ENCODE measurements at places on chromosomes 4 and X.

DNA sequence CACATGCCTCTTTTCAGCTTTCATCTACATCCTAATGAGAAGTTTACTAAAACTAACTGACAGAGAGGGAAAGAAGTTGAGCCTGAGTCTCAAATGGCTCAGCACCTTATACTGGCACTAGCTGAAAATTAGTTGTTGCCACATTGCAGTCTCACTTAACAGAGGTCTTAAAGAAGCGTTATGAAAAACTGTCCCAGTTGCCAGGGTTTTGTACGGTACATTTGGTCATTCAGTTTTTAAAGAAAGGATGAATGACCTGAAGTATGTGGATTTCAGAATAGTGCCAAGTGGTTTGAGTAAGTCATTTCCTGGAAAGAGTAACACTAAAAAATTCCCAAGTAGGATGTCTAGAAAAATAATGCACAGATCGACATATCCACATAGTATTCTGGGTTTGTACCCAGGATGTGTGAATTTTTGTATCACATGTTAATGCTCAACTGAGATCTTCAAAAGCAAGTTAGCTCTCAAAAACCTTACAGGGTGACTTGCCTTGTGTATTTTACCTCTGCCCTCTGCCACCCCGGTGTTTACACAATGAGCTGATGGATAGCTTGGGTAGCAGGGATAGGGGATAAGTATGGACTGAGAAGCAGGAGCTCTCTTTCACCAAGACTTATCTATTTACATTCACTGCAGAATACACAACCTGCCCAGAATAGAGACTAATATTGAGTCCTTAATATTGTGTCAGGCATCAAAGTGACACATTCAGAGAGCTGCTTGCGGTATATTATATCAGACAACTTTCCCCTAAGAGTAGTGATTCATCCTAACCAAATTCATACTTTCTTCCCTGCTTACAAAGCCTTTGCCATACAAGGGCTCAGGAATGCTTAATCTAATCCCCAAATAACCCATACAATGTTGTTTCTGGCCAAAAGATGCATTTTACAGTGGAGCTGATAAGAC, 1075.7 kb upstream of the PABPC4L start:
- no peak for DNase-seq

DNA sequence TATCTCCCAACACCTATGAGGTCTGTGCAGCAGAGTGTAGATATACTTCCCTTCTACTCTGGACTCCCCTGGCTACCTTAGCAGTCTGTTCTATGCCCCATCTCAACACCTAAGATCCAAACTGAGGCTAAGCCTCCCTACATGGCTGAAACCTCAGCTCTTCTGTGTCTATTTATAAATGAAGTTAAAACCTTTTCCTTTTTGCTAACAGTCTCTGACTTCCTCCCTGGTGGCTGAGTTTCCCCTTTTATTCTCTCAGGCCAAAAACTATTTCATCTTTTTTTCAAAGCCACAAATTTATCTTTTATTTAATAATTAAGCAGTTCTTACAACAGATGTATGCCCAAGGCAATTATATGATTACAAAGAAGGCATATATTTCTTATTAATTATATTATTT, 111.8 kb upstream of the STIM2 start:
- DNase-seq = no peak

DNA sequence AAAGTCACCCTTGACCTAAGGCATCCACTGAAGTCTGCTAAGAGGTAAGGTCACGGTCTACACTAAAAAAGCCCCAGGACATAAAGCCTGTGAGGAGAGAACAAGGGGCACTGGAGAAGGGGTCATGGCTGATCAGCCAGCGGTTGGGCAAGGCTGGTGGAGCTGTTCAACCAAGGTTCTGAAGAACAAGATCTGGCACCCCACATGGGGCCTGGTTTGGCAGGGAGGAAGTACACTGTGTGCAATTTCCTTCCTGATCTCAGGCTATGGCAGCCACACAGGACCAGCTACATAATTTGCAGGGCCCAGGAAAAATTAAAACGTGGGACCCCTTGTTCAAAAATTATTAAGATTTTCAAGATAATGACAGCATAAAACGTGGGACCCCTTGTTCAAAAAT, 14.1 kb upstream of the BRS3 start:
- no peak for DNase-seq

DNA sequence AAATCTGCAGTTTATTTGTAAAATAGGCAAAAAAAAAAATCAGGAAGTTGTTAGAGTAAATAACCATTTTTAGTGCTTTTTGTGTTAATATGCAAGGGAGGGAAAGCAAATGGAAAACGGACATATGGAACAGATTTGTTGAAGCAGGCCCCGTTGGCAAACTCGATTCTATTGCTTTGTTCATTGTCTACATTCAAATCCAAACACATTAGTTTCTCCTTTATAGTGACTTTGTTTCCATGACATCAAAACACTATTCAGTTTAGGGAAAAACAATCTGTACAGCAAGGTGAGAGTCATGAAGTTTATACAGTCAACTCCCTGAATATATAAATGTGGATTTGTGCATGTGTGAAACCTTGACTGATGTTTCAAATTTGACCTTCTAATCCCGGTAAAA, 142.2 kb downstream of the FAM47A start:
- no peak for DNase-seq

GRCh38 chr4:86892636-86892960, 376 bp upstream of the C4orf36 start:
- no peak for DNase-seq

- DNase-seq = no peak
Measured at GRCh38 chr4:8200302-8200975, 1.3 kb downstream of the SH3TC1 start.

DNA sequence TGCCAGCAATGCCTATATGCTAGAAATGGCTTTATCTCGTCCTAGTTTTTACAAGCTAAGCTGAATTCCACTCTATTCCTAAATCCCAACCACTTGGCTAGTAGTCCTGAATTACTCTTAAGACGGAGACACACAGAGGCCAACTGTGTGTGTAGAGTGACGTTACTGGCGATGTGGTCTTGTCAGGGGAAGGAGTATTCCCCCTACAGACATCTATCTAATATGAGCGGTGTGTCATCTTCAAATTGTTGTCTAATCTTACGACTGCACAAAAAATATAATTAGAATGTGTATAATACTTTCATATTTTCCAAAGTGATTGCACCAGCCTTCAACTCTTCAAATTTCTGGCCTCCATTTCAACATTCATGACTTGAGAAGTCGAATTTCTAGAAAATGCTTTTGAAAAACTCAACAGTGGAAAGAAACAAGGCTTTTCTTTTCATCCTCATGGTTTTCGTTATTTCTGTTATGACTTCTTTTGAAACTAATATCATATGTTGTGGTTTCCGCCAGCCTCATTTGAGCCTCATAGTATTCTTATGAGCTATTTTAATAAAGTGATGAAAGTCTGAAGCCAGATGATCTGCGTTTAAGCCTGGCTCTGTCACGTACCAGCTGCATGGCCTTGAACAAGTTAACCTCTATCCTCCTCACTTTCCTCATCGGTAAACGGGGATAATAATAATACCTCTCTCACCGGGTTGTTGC, 132.3 kb downstream of the SOWAHB start:
- DNase-seq = no peak

- no peak for DNase-seq
Measured at GRCh38 chr4:80183250-80184052, 13.9 kb upstream of the PRDM8 start.

- no peak for DNase-seq
Measured at GRCh38 chr4:126957556-126957955, 675.2 kb upstream of the INTU start.

GRCh38 chr4:2714061-2714770, 41.9 kb downstream of the TNIP2 start:
- no peak for DNase-seq

DNA sequence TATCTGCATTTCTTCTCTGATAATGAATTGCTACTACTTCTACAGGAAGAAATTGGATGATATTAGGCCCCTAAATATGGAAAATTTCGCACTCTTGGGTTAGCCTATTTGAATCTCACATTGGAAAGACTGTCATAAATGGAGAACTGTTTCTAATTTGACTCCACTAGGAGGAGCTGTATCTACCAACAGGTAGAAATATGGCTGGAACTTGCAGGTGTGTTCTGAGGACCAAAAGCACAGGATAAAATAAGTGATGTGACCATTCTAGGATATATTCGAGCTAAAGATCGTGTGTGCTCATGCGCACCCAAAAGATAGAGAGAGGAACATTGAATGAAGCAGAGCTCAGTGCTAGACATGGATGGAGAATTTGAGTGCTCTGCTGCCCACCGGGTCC, 4.8 kb upstream of the NKAP start:
- DNase-seq = no peak

- no peak for DNase-seq
Measured at GRCh38 chr4:3233391-3234071, 15.4 kb upstream of the MSANTD1 start.

DNA sequence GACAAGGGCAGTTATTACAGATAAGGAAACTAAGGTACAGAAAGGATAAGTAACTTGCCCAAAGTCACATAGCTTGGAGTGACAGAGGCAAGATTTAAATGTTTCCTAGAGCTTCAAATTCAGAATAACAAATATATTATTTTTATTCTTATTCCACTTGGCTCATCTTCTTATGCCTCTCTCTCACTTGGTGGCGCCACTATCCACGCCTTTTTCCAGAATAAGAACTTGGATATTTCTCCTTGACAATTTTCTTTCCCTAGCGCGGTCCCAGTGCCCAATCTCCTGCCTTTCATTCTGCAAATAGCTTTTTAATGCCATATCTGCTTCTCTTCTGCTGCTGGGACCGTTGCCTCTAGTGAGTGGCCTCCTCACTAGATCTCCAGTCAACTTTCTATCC, 78.5 kb downstream of the MSN start:
- no peak for DNase-seq

GRCh38 chr4:145719752-145720624, 40.0 kb downstream of the C4orf51 start:
- DNase-seq = no peak

DNA sequence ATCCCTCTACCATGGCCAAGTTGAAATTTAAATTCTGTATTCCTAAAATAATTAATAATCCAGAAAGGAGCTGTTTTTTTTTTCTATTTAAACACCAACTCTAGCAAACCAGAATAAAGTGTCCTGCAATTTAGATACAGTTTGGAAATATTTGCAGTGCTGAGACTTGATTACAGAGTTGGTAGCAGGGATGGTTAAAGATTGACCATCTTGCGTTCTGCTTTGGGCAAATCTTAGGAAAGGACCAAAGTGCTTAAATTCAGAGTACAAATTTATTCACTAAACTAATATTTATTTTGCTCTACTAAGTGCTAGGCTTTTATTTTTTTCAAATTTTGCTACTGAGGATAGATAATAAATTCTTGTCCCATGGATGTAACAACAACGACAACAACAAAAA, 180.2 kb upstream of the AADAT start:
- DNase-seq = no peak

- no peak for DNase-seq
Measured at GRCh38 chr4:20378181-20378580, 126.5 kb downstream of the SLIT2 start.

DNA sequence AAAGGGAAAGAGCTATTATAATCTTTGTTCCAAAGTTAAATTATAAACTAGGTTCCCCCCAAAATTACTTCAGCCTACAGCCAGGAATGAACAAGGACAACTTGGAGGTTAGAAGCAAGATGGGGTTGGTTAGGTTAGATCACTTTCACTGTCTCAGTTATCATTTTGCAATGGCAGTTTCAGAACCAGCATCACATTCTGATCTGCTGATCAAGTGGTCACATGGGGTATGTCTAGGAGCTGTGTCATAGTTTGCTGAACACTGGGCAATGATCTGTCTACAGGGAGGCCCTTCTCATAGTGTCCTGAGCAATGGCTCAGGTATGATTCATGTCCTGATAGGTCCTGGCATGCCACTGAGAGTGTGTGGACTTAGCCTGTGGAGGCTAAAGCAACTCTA, 41.6 kb upstream of the XIAP start:
- DNase-seq = no peak

DNA sequence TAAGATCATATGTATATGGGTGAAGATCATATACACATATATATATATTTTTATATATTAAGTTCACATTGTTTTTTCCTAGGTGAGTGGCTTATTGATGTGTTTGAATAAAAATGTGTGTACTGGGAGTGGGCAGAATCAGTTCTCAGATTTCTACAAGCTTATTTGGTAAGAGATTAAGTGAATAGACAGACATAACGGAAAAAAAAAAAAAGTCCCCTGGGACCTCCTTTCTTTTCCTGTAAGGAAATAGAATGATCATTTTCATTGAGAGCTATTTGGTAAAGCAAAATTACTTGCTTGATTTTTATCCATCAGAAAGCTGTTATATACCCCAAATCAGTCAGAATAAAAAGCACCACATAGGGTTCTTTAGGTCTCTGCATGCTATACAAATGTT, 597.7 kb downstream of the PCDH18 start:
- DNase-seq = no peak

- no peak for DNase-seq
Measured at GRCh38 chrX:37652589-37653231, 32.9 kb upstream of the XK start.

- no peak for DNase-seq
Measured at GRCh38 chr4:40515398-40516293, 114.0 kb downstream of the RBM47 start.

DNA sequence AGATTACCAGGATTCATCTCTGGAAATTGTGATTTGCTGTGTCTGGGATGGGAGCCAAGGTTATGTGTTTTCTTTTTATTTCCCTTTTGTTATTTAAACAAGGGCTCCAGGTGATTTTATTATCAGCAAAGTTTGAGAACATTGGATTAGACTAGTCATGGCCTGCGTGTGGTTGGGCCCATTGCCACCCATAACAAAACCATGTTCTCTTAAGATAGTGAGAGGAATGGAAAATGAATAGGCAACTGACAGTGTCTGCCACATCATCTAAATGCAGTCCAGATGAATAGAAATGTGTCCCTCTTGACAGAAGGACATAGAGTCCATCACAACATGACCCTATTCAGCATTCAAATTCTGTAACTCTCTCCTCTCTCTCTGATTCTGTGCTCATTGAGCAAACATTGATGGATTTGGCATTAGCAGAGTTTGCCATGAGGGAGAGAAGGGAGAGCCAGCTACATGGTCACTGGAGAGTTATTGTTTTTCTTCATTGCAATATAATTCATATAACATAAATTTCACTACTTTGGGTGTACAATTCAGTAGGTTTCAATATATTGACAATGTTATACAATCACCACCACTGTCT, 11.7 kb downstream of the XK start:
- no peak for DNase-seq

Measured in cortex of kidney (tissue), 1 donor.